ENCODE measurements at places on chromosomes 7 and 10.

DNA sequence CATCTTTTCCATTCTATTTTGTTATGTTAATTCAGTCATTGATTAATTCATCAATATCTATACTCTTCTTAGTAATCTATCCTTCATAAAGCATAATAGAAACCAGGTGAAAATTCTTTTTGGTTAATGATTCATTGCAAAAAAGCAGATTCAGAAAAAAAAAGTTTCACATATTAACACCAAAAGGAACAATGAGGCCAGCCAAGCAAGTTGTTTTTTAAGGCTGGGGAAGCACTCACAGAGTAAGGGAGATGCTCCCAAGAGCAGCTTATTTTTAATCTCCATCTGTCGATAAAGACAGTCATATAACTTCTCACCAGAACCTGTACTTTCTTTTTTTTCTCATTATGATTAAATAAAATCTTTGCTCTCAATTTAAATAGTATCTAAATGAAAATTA is 95.8 kb downstream of the CACNA2D1 start:
- no peak for DNase-seq

DNA sequence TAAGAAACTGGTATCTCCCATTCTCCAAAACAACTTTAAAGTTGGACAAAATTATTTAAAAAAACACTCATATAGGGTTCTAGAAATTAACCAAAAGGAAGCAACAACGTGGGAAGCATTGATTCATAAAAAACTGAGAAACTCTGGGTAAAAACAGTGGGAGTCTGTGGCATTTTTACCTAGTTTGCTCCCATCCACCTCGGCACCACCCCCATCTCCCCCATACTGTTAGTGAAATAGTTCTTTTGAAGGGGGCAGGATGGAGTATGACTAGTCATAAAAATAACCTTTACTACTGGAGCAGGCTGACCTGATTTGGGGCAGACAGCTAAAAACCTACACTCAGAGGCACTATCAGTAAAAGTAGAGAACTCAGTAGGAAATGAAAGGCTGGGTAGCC is 123.2 kb downstream of the AVL9 start:
- DNase-seq: no peak

GRCh38 chr10:126955396-126955795 is 50.2 kb downstream of the DOCK1 start:
- DNase-seq: no peak

DNA sequence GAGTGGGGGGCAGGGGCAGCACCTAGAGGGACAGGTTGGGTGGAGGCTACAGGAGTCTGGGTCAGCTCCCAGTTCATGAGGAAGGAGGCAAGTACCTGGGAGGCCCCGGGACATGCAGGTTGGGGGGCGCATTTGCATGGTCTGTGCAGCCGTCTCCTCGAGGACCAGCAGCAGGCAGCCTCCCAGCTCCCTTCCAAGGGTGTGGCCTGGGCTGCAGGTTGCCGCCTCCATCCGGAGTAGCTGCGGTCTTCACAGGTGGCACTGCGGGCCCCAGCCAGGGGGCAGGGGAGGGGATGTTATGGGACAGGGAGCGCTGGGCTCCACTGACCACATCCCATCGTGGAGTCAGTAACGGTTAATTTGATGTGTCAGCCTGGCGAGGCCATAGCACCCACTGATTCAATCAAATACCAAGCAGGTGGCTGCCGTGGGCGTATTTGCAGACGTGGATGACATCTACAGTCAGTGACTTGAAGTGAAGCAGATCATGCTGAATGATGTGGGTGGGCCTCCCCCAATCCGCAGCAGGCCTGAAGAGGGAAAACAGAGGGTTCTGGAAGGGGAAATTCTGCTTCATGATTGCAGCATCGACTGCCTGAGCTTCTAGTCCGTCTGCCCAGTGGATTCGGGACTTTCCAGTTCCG is 81.6 kb downstream of the PRKAG2 start:
- DNase-seq: no peak

DNA sequence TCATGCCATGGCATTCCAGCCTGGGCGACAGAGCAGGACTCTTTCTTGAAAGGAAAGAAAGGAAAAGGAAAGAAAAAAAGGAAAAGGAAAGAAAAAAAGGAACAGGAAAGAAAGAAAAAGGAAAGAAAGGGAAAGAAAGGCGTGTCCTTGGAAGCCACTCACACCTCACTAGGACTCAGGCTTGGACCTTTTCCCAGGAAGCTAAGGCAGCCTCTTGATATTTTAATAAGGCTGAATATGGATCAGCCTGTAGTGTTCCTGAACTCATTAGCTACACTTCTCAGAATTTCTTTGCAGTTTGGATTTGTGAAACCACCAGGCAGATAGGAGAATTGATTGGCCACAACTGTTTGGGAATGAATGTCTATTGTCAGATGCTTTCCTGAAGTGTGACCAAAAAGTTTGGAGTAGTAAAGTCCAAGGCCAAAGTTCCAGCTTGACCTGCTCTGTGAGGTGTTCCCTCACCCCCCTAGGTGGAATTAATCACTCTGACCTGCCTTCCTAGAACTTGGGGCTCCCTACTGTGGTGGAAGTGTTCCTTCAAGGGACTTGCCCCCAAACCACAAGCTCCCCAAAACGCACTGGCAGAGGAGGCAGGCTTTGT is 7.1 kb upstream of the MALSU1 start:
- DNase-seq: no peak

- no peak for DNase-seq
These were observed 126.0 kb downstream of the SKIDA1 start for GRCh38 chr10:21399392-21400035.

GRCh38 chr7:128136215-128136597 is 104.9 kb upstream of the LEP start:
- no peak for DNase-seq

DNA sequence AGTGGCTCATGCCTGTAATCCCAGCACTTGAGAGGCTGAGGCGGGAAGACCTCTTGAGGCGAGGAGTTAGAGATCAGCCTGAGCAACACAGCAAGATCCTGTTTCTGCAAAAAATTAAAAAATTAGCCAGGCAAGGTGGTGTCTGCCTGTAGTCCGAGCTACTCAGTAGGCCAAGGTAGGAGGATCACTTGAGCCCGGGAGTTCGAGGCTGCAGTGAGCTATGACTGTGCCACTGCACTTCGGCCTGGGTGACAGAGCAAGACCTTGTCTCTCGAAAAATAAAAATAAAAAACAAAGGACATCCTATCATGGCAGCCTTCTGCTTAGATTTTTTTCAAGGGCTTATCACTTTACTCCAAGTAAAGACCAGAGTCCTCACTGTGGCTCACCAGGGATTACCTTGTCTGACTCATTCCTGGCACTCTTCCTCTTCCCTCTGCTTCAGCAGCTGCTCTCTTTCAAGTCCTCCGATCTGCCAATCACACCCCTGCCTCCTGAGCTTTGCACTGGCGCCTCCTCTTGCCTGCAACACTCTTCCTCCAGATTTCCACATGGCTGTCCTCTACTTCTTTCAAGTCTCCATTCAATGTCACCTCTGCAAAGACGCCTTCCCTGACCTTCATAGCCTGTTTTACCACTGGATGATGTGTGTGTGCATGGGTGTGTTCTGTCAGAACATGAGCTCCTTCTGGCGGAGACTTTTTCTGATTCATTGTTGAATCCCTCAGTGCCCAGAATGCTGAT is 7.7 kb downstream of the PRTFDC1 start:
- DNase-seq: no peak

GRCh38 chr10:114525368-114525949 is 121.2 kb upstream of the AFAP1L2 start:
- no peak for DNase-seq

DNA sequence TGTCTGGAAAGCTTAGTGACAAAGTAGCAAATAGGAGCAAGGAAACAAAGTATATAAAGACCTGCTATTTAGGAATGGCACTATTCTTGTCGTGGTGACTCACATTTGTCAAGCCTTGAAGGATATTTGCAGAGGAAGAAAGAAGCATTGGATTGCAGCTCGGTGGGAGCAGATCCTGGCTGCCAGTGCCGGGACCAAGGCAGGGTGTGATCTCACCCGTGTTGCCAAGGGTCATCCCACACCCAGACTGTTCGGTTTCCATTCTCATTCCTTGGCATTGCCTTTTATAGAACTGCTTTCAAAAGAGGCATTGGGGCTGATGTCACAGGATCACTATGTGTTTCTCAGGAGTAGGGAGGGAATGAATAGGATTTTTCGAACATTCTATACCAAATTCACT is 176.2 kb downstream of the GALNT17 start:
- no peak for DNase-seq

GRCh38 chr10:37856881-37857286 is 526 bp downstream of the ZNF248 start:
- no peak for DNase-seq

- DNase-seq: no peak
These were observed 36.8 kb downstream of the TAS2R41 start for GRCh38 chr7:143514487-143514886.

DNA sequence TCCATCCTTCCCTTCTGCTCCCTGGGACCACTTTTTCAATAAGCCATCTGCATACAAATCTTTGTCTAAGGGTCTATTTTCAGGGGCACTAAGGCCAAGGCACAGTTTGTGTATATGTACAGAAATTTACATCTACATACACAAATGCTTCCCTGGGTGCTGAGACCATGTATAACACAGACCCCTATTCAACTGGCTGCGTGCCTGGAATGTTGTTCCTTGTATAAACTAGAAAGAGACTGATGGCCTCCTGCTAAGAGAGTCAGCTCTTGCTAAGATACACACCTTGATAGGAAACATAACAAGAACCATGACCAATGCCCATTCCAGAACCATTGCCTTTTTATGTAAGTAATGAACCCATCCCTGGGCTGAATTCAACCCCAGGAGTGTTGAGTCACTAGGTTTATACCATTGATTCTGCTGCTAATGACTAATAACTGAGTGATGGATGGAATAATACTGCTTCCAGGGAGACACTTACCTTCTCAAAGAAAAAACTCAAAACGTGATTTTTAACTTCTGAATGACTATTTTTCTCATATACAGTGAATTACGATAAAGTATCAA is 290.7 kb downstream of the FGFR2 start:
- no peak for DNase-seq
